Stimulated activated CD8-positive, alpha-beta memory T cell treated with anti-CD3 and anti-CD28 coated beads, Interleukin-2, amount 100 ng/mL, for 1 hour (primary cell): ENCODE measurements at places on chromosomes 16 and 17.
A peak's percentile ranks its signal among the peaks of the same experiment; 100 is the strongest.

- DNase-seq: no peak
These were observed at the start of gene RAC3 for GRCh38 chr17:82031303-82031884. TSS of gene RAC3 (plus strand) at chr17:82031678. CDS start at chr17:82031762, 84 bp downstream.

DNA sequence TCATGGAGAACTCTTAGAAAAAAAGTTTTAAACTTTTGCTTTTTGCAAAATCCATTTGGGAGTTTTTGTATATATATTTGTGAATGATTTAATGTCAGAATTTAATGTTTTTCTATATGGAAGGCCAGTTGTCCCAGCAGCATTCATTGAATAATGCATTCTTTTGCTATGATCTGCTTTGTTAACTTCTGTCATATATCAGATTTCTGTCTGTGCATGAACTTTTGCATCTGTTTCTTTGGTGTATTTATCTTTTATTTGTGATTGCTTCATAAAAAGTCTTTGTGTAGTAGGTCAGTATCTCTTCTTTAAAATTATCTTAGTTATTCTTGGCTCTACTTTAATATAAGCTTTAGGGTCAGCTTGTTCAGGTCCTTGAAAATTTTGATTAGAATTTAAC lies 84.2 kb downstream of the MAP2K4 start:
- DNase-seq: no peak

DNA sequence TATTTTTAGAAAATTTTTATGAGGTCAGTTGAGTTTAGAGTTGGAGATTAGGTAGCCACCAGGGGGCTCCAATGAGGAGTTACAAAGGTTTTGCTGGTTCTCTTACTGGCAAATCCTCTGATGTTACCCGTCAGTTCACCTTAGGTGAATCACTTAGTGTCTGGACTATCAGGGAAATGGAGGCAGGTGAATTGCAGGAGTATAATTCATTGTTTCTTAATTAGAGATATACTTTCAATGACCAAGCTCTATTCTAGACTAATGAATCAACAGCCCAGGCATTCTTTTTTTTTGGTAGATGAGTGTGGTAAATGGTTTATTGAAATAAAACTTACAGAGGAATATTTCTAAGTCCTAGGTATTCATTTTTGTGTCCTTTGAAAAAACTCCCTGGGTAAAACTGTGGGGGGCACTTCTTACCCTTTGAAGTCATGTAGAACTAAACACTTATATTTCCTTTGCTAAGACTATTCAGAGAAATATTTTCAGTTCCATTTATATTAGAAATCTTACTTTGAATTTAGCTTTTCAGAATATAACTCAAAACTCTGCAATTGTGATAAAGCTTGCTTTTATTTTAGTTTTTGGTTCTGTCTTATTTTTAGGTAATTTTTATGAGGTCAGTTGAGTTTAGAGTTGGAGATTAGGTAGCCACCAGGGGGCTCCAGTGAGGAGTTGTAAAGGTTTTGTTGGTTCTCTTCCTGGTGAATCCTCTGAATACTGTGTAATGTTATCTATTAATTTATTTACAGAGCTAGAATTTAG lies 17.7 kb downstream of the PSMD11 start:
- DNase-seq: peak; percentile 24

DNA sequence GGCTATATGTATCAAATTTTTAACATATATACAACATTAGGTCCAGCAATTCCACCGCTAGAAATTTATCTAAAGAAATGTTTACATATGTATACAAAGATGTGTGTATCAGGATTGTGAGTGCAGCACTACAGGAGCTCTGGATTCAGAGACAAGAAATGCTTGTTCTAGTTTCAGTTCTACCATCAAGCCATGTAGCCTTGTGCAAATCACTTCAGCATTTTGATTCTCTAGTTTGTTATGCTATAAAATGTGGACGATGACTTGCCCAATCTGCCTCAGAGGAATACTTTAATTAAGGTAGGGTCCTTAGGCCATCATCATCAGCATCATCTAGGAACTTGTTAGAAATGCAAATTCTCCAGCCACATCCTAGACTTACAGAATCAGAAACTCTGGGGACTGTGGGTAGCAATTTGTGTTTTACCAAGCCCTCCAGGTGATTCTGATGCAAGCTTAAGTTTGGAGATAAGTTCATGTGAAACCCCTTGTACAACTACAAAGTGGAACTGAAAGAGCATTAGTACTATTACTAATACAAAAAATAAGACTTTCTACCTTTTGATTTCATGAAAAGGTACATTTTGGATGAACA lies 131.2 kb upstream of the CORO6 start:
- no peak for DNase-seq

DNA sequence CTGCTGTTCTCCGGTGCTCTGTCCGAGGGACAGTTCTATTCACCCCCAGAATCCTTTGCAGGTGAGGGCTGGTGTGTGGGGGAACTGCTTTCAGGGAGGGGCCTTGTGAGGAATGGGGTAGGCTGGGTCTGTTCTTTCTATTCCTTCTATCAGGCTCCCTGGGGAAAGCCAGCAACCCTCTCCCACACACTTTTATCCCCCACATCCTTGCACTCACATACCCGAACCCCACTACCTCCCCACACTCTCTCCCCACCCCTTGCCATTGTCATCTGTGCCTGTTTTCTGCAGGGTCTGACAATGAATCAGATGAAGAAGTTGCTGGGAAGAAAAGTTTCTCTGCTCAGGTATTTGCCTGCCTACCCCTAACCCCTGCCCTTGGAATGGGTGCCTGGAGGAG lies 6.4 kb upstream of the TCAP start:
- DNase-seq: no peak

DNA sequence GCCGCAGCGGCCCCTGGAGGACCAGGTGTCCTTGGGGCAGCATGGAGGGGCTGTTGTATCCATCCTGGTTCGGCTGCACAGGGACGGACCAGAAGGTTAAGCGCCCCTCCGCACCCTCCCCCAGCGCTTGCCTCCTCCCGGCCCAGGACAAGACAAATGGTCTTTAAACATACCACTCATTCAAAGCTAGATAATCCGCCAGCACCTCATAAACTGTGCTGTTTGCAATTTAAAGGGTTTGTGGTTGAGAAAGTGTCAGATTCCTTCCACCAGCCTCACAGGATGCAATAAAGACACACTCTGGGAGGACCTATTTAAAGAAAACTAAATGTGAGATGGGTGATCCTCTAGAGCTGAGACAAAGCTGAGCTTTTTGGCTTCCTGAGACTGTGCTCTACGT lies 426.2 kb upstream of the EEF2KMT start:
- DNase-seq: no peak

GRCh38 chr17:45839442-45839841 lies 5.2 kb upstream of the SPPL2C start:
- no peak for DNase-seq

- DNase-seq: no peak
These were observed 42.7 kb upstream of the ANKFN1 start for GRCh38 chr17:56110463-56111135.

GRCh38 chr17:56887552-56888467 lies 26.0 kb downstream of the TRIM25 start:
- no peak for DNase-seq

DNA sequence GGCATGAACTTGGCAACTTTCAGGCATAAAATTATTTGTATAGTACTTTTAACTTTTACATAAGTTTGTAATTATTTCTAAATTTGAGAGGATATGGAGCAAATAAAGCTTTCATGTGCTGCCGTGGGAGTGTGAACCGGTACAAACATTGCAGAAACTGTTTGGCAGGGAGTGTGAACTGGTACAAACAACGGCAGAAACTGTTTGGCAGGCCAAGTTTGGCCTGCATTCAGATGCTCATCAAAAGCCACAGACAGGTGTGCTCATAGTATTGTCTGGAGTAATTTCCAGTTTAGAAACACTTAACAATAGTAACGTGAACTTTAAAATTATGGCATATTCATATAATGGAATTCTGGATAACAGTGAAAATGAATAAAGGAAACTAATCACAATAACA lies 73.8 kb upstream of the ATP2A3 start:
- DNase-seq: no peak

DNA sequence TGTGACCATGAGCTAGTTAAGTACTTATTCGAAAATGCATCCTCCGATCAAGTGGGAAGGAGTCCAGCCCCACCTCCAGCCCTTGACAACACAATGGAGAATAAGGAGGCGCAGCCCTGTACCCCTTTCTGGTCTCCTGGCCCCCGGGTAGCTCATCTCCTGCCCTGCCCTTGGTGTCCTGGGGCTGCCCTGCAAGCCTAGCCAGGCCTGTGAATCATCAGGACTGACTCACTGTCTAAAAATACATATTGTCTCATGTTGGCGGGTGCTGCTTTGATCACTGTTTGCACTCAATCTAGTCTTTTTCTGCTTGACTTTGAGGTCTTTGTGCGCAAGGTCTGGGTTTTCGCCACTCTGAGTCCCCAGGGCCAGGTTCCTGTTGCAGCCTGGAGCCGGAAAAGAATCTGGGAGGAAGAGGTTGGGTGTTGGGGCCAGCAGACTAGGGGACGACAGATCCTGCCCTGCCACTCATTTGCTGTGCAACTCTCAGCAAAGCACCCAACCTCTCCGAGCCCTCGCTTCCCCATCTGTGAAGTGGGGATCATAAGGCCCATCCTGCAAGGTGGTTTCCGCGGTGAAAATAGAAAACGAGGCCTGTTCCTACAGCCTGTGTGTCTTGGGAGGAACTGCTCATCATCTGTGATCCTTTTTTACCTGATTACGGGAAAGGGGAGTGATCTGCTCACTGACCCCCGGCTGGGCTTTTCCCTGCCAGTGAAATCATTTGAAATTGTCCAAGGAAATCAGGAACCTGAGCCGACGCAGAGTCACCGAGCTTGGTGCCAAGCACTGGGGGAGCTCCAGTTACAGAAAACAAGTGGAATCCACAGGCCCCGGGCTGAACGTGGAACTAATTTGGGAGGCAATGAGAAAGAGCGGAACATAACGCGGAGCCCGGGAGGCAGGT lies 230.4 kb downstream of the PARN start:
- DNase-seq: no peak

DNA sequence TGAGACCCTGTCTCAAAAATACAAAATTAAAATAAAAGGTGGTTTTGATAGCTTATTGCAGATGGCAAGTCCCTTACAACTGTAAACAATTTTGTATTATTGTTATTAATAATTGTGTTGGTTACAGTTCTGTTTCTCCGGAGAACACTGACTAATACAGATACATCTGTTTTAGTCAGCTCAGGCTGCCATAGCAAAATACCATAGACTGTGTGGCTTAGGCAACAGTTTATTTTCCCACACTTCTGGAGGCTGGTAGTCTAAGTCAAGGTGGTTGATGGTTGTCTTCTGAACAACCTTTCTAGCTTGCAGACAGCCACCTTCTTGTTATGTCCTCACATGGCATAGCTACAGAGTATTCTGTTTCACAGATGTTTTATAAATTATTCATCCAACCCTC lies 14.2 kb upstream of the IL21R start:
- no peak for DNase-seq

GRCh38 chr17:43609613-43610385 lies 51.9 kb downstream of the MEOX1 start:
- DNase-seq: no peak

- no peak for DNase-seq
These were observed 16.7 kb downstream of the ASGR2 start for GRCh38 chr17:7097940-7098339.

DNA sequence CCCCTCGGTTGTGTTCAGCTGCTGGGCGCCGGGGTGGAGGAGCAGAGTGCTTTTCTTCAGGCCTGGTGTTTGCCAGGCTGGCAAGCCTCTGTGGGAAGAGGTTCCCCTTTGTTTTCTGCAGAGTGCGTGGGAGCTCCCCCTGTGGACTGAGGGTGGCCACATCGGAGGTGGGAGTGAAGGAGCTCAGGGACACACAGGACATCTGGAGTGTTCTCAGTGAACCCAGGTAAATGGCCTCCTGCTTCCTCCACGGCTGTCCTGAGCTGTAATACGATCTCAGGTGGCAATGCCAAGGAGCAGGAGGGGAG lies 39.2 kb upstream of the IRF8 start:
- DNase-seq: no peak

- no peak for DNase-seq
These were observed 24.9 kb downstream of the ACSF3 start for GRCh38 chr16:89118361-89119165.

GRCh38 chr16:89949756-89950155 lies 1.2 kb downstream of the DEF8 start:
- DNase-seq: no peak

DNA sequence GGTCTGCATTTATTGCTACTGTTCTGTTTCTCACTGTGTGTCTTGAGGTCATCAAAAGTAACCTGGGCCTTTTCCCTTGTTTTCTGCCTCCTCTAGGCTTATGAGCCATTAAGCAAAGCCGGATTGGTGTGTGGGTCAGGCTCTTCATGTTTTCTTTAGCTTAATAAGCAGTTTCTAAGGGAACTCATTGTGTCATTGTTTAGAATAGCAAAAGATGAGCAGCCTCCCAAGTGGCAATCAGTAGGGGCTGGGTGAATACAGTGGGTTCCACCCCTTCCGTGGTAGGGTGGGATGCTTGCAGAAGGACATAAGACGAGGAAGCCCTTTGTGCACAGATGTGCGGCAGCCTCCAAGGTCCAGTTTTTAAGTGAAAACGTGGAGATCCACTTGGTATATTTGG lies 34.5 kb downstream of the ABCC1 start:
- no peak for DNase-seq

- DNase-seq: no peak
These were observed 6.8 kb downstream of the PCTP start for GRCh38 chr17:55757659-55758058.

DNA sequence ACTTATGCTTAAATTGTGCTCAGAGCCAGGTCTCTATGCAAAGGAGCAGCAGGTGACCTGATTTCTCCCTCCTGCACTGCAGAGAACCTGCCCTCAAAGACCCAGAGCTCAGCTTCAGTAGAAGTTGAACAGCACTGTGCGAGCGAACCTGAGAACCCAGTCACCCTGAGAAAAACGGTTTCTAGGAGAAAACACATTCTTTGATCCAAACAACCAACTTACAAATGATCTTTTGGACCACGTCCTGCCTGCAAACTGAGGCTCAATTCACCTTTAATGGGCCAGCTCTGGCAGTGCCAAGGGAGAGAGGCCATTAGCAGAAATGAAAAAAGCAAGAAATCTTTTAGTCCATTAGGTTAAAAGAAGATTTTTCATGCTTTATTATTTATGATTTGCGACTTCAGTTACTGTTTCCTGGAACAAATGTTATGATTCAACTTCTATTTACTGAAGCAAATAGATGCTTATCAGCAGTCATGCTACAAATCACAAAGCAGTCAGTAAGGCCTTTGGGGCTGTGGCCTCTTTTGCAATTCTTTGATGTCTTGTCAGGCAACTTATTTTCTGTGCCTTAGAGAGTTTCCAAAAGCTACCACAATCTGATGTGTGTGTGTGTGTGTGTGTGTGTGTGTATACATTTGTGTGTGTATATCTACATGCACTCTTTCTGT lies 65.7 kb upstream of the LRRC37A3 start:
- peak; percentile 30 for DNase-seq
